ENCODE measurements at places on chromosomes 1 and 21. TPM values are rescaled to one million over a fixed set of nuclear protein-coding genes. Genes with fewer than 3 reads are reported as not detected.

LMOD1 gene
- total RNA-seq, result not detected

SCCPDH gene
- 12.2 TPM for total RNA-seq

VAV3 gene
- total RNA-seq, result 5.1 TPM

GRCh38 chr1:198620218-198620617 is 18.6 kb upstream of the PTPRC start:
- DNase-seq, result peak; percentile 47

HEYL gene
- total RNA-seq, result not detected

ANXA9 gene
- total RNA-seq, result 0.65 TPM
